ELR (cell line): ENCODE measurements at places on chromosomes 11 and 22.

- DNase-seq, result no peak
Observed at GRCh38 chr11:131951121-131951520, 580.7 kb downstream of the NTM start.

- no peak for DNase-seq
Observed at GRCh38 chr11:116325247-116325646, 447.5 kb downstream of the BUD13 start.

GRCh38 chr11:93573184-93573583 is 30.0 kb upstream of the SMCO4 start:
- DNase-seq, result peak; percentile 40

DNA sequence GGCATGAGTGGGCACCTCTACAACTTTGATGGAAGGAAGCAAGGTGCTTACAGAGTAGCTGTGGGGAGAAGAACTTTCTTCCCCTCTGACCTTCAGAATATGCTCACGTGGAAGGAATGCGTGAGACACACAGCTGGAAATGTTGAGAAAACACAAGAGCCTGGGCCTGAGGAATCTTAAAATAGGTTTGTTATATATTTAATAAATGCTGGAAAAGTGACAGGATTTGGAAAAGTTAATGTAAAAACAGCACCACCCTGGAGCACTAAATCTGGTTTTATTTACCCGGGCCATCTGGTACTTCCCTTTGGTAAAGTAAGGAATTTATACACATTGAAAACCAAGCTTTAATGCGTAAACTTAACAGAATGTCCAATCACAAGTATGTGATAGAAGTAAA is 14.0 kb upstream of the AMPD3 start:
- DNase-seq, result no peak

GRCh38 chr11:74639533-74639932 is 47.2 kb downstream of the POLD3 start:
- no peak for DNase-seq

DNA sequence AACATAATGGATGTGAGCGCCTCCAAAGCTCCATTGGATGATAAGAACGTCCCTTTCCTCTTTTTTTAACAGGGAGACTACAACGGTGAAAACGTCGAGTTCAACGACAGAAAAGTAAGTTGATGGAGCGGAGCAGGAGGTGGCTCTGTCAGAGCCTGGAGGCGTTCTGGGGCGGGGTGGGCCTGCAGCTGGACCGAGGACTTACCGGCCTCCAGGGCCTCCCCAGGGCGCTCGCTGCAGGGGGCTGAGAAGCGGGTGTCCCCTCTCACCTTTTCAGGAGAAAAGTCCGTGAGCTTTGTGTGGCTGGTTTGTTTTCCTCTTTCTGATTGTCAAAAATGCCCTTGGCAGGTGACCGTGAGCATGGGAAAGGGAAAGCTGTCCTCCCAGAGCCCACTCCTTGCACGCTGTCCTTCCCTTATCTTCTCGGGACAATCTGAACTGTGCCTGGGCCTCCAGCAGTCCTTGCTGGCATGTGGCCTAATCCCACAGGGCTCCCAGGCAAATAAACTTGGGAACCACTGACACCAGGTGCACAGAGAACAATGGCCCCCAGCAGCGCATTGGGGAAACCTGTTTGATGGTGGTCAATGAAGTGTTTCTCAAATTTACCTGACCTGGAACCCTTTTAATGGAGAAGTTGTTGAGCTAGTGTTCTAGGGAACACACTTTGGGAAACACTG is 38.4 kb downstream of the ANO1 start:
- no peak for DNase-seq

GRCh38 chr22:34966980-34967565 is 98.9 kb upstream of the ISX start:
- peak; percentile 3 for DNase-seq

DNA sequence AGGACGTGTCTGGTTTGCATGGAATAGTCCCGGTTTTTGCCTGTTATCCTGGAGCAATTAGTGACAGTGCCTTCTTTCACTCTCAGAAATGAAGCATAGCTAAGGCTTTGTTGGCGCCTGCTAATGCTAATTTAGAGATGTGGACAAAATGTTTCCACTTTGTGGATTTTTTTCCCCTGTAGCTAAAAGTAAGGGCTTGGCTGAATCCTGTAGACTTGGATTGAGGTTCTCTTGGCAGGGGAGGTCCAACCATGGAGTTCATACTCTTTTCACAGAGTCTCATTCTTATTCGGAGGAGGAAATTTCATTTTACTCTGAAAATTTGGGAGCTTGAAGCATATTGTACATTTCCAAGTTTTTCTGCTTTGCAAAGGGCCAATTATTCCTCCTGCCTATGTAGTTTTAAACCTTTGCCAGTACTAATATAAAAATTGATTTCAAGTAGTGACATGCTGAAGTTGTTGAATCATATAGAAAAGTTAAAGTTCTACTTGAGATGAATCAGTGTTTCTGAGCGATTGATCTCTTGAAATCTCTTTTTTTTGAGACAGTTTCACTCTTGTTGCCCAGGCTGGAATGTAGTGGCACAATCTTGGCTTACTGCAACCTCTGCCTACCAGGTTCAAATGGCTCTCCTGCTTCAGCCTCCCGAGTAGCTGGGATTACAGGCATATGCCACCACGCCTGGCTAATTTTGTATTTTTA is 20.0 kb downstream of the PPFIA1 start:
- no peak for DNase-seq

GRCh38 chr11:111448831-111449557 is 63.2 kb downstream of the BTG4 start:
- DNase-seq, result no peak

DNA sequence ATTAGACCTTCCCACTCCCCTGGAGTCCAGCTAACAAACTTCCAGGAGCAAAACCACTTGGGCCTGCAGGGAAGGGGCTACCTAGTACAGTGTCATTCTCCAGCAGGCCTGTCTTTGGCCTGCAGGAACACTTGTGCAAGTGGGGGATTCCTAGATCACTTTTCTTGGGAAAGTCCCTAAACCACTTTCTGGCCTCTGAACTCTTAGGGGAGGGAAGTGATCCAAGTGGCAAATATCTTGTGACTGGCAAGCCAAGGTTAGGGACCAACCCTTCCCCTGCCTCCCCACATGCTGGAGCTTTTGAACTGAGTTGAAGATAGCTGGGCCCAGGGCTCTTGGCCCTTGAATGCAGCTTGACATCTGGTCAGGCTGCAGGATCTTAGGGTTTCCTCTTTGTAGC is 17.2 kb downstream of the PPFIBP2 start:
- DNase-seq, result no peak

GRCh38 chr11:5107285-5107684 is 30.9 kb downstream of the OR52A5 start:
- no peak for DNase-seq

DNA sequence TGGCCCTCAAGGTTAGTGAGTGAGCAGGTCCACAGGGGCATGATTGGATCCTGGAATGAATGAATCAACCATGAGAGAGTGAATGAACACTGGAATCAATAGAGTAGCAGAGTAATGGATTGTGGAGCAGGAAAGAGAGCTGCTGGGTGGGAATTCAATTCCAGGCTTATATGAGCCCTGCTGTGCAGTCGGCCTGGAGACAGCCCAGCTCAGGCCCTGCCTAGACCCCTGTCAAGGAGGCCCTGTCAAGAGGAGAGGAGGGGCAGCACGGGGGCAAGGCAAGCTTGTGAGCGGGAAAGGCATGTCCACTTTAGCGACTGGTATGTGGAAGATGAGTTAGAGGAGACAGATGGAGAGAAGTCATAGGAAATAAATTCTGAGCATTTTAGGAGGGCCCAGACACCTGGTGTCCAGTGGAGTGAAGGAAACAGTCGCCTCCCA is 1.3 kb upstream of the FOLR1 start:
- no peak for DNase-seq

GRCh38 chr22:39454385-39454871 is 2.4 kb upstream of the MGAT3 start:
- no peak for DNase-seq

- no peak for DNase-seq
Observed at GRCh38 chr11:808427-809286, 1.1 kb upstream of the RPLP2 start.

DNA sequence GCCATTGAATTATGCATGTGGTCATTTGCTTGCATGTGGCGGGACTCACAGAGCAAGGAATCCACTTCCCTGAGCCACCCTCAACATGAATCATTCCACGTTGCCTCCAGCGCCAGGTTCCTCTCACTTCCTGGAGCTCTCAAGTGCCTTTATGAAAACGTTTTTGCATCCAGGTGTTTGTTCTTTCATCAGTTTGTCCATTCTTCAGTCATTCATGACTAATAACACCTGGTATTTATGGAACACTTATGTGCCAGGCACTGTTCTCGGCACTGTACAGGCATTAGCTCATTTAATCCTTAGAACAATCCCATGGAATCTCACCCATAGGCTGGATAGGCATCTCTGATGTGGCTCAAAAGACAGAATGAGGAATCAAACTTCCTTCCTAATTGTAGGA is 256.1 kb upstream of the SYN3 start:
- no peak for DNase-seq

- DNase-seq, result peak; percentile 47
Observed at GRCh38 chr11:10906521-10906920, 48.7 kb upstream of the ZBED5 start.

- no peak for DNase-seq
Observed at GRCh38 chr11:14117632-14118031, 155.1 kb downstream of the SPON1 start.

DNA sequence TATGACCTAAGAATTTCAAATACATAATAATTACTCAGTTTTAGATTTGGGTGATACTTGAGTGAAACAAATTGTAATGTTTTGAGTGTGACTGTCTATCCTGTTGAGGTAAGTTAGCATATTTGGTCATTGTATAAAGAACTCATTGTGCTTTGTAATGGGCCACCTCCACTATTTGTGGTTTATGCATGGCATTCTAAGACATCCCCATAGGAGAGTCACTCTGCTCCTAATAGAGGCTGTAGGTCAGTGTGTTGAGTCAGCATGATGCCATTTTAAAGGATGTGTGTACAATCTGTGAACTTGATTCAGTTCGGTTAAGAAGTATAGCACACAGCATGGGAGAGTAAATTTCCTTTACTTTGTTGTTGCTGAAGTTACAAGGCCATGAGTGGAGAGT is 1112.4 kb downstream of the JRKL start:
- DNase-seq, result peak; percentile 81

DNA sequence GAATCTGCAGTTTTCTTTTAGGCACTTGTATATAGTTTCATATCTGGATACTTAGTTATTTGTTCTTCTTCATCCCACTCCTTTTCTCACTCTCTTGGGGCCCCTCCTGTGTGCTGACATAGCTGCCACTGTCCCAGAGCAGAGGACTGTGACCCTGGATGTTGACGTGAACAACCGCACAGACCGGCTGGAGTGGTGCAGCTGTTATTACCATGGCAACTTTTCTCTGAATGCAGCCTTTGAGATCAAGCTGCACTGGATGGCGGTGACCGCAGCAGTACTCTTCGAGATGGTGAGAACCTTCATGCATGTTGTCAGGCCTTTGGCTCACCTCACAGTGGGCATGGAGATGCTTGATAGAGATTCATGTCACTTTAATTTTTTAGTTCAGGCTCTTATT is 50.9 kb upstream of the YWHAH start:
- no peak for DNase-seq

DNA sequence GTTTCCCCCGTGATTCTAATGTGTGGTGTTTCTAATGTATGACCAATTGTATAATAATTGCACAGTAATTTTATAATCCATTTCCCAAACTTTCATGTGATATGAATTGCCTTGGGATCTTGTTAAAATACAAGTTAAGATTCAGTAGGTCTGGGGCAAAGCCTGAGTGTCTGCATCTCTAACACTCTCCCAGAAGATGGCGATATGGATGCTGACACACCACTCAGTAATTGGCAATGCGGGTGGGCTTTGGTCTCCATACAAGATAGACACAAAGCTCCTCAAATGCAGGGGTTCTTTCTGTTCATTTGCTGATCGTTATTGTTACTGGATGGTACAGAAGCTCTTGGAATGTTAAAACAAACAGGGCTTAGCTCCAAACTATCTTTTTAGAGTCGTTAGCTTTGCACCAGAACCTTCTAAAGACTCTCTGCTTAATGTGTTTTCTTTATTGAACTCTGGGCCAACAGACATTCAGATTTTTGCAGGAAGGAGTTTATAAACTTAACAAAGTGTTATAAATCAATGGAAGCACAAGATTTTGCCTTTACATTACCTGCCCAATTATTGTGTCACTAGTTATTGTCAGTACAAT is 45.4 kb upstream of the ANO3 start:
- peak; percentile 56 for DNase-seq

DNA sequence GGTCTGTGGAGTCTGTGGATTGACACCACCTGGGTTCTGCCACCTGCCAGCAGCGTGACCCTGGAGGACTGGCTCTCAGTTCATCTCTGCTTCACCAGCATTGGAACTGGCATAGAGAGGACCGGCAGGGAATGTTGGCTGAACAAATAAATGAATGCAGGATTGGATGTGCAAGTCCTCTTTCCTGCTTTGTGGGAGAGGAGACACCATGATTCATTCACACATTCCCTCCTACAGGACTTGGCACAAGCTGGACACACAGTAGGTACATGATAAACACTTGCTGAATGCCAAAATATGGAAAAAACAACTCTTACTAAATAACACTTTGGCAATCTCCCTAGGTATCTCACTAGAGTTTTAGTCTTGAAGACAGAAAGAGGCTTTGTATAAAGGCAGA is 116.6 kb upstream of the NARS2 start:
- DNase-seq, result no peak

DNA sequence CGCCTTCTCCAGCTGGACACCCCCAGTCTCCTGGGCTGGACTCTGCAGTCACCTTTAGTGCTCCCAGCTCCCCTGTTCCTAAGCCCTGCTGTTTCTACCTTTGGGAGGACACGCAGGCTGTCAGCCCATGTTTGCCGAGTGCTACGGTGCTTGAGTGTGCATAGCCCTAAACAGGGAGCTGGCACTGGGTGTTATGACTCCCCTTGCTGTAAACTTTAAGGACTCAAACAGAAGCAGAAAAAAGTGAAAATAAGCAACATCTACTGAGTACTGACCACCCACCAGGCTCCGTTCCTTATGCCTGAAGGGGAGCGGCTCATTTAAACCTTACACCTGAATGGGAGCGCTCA is 7.3 kb upstream of the APOBEC3B start:
- no peak for DNase-seq

GRCh38 chr11:114164546-114164945 is 105.0 kb downstream of the ZBTB16 start:
- DNase-seq, result no peak

DNA sequence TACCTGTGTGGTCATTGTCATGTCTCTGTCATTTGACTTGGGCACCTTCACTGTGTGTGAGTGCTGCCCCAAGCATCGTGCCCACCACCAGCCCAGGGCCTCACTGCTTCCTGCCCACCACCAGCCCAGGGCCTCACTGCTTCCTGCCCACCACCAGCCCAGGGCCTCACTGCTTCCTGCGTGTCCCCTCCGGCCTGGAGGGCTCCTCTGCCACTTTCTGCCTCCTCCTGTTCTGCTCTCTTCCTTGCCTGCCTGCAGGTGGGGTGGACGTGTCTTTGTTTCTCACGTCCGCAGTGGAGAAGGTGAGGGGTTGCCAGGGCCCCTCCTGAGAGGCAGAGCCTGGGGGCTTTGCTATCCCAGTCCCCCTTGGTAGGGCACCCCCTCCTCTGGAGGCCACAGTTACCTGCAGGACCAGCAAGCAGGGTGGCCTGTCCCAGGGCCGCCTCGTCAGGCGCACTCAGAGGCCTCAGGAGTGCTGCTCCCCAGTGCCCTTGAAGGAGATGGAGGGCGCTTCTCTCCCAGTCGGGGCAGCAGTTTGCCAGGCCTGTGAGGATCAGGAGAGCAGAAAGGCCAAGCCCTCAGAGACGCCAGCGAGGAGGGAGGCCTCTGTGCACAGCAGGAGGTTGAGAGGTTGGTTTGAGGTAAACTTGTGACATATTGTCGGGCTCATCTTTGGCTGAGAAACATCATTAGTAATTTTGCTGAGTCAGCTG is 290.7 kb downstream of the TBC1D22A start:
- DNase-seq, result no peak
